Epithelial cell of esophagus (primary cell): ENCODE measurements at places on chromosomes 11 and 22.

- no peak for DNase-seq
Measured at GRCh38 chr11:94185416-94186084, 56.9 kb downstream of the PANX1 start.

DNA sequence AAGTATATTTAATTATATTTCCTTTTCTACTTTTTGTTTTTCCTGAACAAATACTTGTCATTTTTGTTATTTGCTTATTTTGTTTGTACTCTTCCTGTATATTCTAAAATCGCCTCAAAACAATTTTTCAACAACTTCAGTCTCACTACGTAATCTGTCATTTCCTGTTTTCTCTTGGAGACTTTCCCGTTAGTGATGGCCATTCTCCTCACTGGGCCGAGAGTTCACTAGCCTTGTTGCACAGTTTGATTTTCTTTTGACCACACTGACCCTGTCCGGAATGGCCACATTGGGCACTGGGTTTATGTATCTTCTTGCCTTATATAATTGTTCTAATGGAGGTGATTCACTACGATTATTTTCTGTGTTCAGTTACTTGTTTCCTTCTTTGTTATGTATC lies 726.1 kb downstream of the FAM181B start:
- DNase-seq, result no peak

- no peak for DNase-seq
Measured at GRCh38 chr11:47881145-47881544, 33.0 kb upstream of the NUP160 start.

GRCh38 chr11:27347359-27348339 lies 15.4 kb downstream of the CCDC34 start:
- DNase-seq, result no peak

DNA sequence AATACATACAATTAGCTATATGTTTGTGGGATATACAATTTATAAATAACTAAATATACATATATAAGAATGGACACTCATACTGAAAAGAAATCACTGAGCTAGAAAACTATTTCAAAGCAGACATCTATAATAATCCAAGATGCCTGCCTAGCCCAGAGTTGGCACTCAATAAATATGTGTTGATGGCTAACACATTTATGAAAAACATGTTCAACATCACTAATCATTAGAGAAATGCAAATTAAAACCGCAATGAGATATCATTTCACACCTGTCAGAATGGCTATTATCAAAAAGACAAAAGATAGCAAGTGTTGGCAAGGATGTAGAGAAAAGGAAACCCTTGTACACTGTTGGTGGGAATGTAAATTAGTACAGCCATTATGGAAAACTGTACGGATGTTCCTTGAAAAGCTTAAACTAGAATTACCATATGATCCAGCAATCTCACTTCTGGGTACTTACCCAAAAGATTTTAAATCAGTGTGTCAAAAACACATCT lies 29.8 kb downstream of the POU2AF1 start:
- DNase-seq, result no peak

DNA sequence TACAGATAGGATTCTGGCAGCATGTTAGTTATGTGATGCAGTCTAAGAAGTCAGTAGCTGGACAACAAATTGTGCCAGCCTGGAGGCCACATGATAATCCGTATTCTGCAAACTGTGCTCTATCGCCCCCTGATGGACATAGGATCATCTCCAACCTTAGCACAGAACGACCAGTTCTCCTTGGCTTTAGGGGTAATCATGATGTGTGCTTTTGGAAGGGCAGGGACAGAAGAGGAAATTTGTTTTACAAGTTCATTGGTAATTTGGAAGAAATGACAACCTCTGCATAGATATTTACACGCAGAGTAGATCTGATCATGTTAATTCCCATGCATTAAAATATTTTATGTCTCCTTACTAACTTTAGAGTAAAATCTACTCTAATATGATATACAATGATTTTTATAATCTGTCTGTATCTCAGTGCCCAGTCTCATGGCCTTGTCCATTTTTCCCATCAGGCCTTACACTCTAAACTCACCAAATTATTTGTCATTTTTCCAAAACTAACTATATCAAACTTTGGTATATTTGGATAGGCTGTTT lies 12.1 kb downstream of the OR10D3 start:
- peak; percentile 76 for DNase-seq

GRCh38 chr11:93689240-93689639 lies 27.8 kb downstream of the CEP295 start:
- no peak for DNase-seq

- no peak for DNase-seq
Measured at GRCh38 chr22:42985531-42985905, 29.4 kb downstream of the PACSIN2 start.

GRCh38 chr11:976431-977160 lies 50.9 kb downstream of the AP2A2 start:
- no peak for DNase-seq

- DNase-seq, result peak; percentile 28
Measured at GRCh38 chr11:46588915-46589314, 4.9 kb downstream of the AMBRA1 start.

DNA sequence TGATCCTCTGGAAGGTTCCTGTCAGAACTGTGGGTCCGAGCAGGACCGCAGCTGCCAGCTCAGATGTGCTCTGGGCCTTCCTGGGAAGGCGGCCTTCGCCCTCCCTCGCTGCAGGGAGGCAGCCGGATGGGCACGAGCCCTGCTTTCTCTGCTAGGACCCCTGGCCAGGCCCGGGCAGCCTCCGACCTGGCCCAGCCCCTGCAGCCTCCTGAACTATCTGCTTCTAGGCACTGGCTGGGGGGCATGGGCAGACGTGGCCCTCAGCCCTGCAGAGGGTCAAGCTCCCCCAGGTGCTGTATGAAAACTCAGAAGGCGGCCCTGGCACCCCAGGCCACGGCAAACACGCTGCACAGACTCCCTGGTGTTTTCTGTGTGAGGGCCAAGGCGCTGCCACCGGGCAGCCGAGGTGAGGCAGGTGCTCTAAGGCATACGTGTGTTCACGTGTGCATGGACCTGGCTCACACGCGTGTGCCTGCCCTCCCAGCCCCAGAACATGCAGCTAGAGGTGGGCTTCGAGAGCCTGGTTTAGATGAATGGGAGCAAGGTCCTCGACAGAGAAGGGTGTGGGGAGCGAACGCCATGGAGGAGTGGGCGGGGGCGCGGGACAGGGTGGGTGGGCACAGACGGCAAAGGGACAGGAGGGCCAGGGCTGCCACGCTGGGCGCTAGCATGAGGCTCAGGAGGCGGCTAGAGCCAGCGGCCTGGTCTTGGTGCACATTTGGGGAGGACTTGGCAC lies 4.3 kb downstream of the LRFN4 start:
- DNase-seq, result no peak

DNA sequence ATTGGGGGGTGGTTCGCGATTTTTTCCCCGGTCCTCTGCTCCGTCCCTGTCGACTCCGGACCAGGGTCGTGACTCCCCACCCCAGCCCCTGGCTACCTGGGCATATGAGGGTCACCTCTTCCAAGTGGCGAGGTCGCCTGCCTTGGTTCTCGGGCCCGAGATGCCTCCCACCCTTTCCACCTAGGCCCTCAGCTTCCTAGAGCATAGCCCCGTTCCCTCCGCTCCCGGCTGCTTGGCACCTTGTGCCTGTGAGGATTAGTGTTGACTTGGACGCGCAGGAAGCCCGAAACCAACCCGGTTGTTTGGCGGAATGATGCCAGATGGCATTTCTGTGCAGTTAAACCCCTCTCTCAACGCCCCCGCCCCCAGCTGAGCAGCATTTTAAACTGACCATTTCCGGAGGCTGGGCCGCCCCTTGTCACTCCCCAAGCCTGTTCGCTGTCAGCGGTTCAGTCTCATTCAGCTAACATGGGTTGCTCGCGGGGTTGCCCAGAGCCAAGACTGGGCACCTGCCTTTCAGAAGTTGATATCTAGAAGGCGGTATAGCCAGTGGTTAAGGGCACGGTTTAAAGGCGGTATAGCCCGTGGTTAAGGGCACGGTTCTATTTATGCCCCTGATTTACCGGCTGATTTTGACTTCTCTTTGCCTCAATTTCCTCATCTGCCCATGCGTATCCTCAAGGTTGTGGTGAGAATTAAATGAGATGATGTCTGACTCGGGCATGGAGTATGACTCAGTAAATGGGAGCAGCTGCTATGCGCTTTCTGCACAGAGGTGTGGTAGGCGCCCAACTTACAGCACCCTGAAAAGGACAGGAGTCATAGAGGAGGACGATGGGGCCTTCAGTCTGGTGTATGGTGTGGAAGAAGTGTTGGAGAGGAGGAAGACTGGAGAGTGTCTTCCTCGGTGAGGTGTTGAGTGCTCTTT lies 639 bp downstream of the INCENP start:
- DNase-seq, result peak; percentile 79

DNA sequence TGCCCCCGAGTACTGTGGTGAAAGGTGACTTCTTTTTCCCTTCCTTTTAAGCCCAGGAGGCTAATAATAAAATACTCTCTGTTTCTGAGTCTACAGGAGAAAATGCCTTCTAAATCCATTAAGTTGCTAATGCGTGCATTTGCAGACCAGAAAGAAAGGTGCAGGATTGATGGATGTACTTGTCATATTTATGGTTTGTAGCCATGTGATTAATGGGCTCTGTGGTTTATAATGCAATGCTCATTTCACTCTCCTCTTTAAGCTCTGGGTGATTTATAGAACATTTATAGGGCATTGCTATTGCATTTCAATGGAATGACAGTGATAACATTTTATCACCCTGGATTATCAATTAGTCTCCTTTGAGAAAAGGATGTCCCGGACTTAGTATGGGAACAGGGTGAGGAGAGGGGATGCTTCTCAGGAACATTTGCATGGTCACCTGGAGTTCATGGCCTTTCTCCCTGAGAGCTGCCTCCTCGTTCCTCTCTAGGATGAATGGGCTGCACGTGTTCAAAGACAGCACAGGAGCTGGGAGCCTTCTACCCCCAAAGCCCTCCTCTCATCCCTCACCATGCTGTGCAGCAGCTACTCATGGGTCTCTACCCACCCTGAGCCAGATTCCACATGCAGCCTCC lies 82.8 kb upstream of the HMGXB4 start:
- no peak for DNase-seq

- no peak for DNase-seq
Measured at GRCh38 chr11:80846979-80847378, 1406.1 kb upstream of the TENM4 start.

DNA sequence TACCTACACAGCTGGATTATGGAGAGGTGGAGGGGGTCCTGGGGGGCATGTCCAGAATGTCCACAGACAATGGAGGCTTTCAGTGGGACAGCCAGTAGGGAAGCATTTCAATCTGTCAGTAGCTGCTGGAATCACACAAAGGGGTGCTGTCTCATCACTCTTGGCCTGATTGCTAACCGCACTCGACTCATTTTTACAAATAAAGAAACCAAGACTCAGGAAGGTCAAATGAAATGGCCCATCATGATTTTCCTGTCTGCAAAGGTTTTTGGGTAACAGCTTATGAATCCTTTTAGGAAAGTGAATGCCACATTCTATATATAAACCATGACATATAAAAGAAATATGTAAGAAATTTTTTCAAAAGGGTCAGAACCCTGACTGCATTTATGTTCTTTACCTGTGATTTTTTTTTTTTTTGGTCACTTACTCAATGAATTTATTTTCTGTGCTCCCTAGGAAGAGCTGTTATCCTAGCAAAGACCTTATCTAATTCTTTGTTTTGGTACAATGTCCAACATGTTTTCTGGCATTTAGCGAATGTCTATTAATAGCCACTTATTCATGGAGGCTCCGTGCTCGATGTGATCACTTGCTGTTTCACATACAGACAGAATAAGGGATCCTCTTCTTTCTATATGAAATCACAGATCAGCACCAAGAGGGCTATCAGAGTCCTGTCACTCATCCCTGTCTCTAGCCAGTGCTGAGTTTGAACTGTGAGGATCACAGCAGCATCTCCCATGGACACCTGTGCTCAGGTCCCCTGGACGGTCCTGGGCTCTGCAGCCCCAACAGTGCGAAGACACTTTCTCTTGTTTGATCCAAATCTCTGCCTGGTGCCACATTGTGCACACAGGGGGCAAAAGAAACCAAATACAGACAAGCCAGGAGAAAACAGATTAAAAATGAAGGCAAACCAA lies 979.7 kb downstream of the NTM start:
- DNase-seq, result no peak

DNA sequence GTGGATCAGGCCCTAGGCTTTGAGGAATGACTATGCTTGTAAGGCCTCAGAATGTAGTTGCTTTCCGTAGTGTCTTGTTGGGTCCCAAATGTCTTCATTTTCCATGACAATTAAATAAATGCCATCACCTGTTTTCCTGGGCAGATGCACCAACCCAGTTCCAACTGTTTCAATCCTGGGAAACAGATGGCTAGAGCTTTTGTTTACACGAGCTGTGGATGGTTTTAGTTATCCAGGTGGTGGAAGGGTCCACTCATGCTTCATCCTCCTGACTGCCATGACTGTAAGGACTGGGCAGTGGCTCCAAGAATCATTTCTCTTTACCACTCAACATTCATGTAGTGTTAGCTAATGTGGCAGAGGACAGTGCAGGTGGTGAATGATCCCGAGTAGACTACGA lies 8.6 kb downstream of the RCN1 start:
- DNase-seq, result no peak

DNA sequence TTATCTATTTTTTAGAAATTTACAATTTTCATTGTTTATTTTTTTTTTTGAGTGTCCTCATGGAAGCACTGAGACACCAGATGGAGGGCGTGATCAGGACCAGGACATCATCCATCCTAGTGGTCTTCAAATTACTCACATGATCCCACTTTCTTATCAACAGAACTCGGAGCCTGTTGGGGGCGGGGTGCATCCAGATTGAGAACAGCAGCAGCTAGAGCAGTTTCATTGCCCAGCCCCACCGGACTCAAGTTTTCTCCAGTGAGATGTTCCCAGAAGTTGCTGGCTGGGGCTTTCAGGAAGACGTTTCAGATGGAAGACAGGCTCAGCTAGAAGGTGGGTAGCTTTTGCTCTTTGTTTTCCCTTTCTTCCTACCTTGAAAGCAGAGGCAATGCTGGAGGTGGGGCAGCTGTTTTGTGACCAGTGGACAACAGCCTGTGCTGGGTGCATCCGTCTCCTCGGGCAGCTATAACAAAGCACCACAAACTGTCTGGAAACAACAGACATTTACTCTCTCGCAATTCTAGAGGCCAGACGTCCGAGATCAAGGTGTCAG lies 562.1 kb downstream of the TBC1D22A start:
- DNase-seq, result no peak

DNA sequence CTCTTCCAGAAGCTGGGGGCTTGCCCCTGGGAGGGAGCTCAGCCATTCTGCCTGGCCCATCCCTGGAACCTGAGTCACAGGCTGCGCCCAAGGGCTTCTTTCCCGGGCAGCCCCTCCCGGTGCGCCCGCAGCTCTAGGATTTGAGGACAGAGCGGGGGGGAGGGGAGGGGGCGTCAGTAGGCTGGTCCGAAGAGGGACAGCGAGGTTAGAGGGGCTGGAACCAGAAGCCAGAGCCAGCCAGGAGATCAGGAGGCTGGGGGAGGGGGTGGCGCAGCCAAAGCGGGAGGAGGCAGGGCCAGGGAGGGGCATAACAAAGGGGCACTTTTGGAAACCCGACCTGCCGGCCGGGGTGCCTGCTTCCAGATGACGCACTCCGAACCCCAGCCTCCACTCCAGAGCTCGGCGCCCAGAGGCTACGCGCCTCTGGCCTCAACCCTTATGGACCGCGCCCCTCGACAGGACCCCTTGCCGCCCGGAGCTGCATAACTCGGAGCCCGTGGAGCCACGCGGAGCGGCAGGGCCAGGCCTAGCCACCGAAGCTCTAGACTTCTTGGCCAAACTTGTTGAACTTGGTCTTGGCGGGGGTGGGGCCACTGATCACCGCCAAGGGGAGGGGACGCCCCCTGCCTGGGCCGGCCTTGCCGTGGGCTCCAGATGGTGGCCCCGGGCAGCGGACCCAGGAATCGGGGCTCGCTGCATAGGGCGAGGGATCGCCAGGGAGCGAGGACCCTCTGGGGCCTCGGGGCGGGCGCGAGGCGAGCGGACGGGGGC lies 744 bp downstream of the PACSIN3 start:
- peak; percentile 74 for DNase-seq
